AG08396 (cell line): ENCODE measurements at places on chromosomes 2 and 18.

DNA sequence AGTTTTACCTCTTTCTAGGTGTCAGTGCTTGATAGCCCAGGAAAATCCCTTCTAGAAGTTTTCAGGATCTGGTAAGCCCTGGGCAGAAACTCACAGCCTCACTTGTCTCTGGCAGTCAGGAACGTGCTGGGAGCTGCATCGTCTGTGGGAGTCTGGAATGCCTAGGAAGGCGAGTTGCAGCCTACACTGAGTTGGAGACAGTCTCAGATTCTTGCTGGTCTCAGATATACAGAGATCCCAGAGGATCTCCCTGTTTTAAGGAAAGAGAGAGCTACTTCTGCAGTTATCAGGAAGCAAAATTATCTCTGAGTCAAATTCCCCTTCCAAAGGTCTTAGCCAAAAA, 104.4 kb upstream of the CDC42EP3 start:
- DNase-seq = peak; percentile 46

- DNase-seq = no peak
Observed at GRCh38 chr2:71684226-71685072, 231.1 kb downstream of the DYSF start.

DNA sequence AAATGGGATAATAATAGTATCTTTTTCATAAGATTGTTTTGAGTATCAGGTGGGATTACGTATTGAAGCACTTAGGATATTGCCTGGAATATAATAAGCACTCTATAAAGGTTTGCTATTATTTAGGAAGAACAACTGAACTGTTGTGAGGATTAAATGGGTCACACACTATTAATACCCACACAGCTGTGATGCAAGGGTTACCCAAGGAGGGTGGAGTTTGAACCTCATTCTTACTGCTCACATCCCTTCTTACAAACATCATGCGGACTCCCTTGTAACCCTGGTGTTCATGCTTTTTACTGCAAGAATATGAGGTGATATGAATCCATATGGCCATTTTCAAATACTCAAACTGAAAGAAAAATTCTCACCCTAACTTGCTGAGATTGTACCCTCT, 113.5 kb downstream of the KCTD1 start:
- DNase-seq = no peak

DNA sequence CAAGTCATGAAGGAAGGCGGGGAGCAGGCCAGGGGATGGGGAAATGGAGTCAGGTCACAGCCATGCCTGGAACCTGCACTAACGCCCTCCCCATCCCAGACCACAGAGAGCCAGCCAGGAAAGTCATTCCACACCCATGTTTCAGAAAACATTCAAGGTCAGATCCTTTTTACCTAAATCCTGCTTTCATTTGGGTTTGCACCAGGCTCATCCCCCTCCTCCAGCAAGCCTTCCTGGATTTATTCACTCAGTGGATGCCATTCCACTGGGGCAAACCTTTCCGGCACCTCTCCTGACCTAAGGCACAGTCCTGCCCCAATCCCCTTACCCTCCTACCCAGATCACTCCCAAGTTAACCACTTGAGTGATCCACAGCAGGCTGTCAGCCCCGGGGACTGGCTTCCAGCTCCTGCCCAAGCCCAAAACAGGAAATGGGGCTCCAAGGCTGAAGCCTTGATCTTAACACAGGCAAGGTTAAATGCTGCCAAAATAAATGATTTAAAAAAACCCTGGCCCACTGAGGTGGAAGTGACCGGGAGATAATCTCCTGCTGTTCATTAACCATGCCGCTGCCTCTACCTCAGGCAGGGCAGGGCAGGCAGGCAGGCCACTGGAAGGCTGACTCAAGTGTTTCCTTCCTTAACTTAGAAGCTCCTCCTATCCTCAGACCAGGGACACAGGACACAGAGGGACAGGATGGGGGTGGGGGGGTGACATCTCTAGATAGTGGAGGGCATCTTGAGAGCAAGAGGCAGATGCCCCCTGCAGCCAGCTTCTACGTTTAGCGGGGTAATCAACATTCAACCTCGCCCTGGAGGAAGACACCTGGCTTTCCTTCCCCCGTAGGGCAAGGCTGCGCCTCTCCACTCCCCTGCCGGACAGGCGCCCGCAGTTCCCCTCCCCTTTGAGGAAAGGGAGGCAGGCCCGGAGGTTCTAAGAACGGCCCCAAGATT, 1.4 kb downstream of the RAB11FIP5 start:
- DNase-seq = peak; percentile 47

DNA sequence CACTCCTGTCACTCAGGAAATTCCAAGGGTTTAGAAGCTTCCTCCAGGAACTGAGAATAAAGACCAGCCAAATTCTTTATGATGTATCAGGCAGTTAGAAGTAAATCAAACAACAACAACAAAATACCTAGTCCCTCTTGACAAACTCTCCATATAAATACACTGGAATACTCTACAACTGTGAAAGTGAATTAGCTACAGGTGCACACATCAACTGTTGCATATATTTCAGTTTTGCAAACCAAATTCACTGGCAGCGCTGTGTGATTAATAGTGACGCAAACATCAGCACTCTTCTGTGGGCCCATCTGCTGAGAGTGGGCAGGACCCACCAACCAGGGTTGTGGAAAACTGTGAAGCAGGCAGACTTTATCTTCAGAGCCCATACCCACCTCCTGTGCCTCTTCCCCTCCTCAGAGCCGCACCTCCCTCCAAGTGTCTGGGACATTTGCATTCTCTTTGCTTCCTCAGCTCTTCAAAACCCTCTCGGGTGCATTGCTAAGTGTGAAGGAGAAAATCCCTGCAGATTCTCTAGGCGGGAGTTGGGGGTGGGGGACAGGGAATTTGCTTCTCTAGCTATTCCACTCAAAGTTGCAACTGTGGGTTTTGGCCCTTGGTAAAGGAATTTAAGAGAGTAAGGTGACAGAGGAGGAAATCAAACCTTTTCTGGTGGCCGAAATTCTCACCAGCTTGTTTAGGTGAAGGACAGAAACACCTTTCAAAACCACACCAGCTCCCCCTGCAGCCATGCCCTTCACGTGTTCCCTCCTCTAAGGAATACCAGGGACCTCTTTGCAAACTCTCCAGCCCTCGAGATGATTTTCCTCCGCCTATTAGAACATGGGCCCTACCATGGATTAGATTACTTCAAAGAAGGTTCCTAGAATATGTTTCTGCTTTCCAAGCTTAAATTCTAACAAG, 119.3 kb downstream of the MRO start:
- DNase-seq = no peak

GRCh38 chr2:179455824-179456223, 191.2 kb upstream of the SESTD1 start:
- DNase-seq = no peak

DNA sequence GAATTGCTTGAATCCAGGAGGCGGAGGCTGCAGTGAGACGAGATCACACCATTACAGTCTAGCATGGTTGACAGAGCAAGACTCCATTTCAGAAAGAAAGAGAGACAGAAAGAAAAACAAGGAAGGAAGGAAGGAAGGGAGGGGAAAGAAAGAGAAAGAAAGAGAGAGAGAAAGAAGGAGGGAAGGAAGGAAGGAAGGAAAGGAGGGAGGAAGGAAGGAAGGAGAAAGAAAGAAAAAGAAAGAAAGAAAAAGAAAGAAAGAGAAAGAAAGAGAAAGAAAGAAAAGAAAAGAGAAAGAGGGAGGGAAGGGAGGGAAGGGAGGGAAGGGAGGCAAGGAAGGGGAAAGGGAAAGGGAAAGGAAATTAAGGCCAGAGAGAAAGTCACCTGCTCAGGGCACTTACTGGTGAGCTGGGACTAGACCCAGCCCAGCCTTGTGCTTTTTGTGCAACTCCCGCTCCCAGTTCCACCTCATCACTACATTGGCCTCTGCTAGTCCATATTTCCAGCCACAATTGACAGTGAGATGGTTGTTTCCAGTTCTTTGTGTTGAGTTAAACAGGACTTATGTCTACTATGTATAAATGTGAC, 35.7 kb downstream of the MOGAT1 start:
- no peak for DNase-seq

DNA sequence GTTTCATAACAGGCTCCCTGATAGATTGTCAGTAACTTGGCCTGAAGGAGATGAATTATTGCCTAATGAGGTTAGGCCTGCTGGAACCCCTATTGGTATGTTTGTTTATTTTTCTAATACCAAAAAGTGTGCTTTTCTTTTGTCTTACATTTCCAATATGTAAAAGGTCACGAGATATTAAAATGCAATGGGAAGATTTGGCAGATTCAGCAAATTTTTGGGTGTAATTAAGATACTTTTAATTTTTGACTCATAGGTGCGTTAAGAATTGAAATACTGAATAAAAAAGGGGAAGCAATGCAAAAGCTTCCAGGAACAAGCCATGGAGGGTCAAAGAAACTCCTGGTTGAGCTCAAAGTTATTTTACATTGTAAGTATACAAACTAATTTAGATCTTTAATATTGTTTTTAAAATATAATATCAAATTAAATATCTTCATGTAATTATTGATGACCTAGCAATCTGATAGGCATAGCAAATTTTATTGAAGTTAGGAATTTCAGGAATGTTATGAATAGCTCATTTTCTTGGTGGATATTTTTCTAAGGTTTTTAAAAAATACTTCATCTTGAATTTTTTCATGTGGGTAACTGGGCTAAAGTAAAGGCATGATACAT, 52.1 kb downstream of the SMCHD1 start:
- no peak for DNase-seq
